Spleen (tissue), 13 donors: ENCODE measurements at places on chromosomes 7 and 10. TPM values are rescaled to one million over a fixed set of nuclear protein-coding genes. Genes with fewer than 3 reads are reported as not detected.

DNA sequence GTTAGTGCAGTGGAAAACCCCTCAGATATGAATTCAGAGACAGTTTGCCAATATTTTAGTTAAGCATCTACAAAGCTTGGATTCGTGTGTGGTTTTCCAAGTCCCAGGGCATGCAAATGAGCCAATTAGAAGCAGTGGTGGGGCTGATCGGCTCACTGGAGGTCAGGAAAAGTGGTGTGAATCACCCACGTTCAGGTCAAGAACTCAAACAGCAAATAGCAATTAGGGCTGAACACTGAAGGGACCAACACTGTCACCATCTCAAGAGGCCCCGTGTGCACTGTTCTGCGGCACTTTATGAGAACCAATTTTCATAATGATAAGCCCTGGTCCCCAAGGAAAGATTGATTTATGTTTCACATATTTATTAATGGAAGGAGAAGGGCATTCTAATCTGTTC is 68.9 kb downstream of the ADARB2 start:
- H3K36me3 ChIP-seq = no peaks in the 10 kb centered on the region
- no peak overlapping the region for H3K4me3 ChIP-seq
- H3K27ac ChIP-seq = no peak overlapping the region
- no peaks in the 10 kb centered on the region for H3K4me1 ChIP-seq
- no peak for DNase-seq

GRCh38 chr7:101941481-101942383 is 124.3 kb downstream of the CUX1 start:
- H3K4me1 ChIP-seq = peaks cover 18% of the 10 kb centered on the region
- no peak for DNase-seq
- no peak overlapping the region for H3K4me3 ChIP-seq
- no peaks in the 10 kb centered on the region for H3K27me3 ChIP-seq
- H3K27ac ChIP-seq = no peak overlapping the region

- DNase-seq = no peak
- no peaks in the 10 kb centered on the region for H3K4me1 ChIP-seq
- no peaks in the 10 kb centered on the region for H3K36me3 ChIP-seq
- no peak overlapping the region for H3K4me3 ChIP-seq
Measured at GRCh38 chr7:137135654-137136350, 207.7 kb downstream of the PTN start.

DNA sequence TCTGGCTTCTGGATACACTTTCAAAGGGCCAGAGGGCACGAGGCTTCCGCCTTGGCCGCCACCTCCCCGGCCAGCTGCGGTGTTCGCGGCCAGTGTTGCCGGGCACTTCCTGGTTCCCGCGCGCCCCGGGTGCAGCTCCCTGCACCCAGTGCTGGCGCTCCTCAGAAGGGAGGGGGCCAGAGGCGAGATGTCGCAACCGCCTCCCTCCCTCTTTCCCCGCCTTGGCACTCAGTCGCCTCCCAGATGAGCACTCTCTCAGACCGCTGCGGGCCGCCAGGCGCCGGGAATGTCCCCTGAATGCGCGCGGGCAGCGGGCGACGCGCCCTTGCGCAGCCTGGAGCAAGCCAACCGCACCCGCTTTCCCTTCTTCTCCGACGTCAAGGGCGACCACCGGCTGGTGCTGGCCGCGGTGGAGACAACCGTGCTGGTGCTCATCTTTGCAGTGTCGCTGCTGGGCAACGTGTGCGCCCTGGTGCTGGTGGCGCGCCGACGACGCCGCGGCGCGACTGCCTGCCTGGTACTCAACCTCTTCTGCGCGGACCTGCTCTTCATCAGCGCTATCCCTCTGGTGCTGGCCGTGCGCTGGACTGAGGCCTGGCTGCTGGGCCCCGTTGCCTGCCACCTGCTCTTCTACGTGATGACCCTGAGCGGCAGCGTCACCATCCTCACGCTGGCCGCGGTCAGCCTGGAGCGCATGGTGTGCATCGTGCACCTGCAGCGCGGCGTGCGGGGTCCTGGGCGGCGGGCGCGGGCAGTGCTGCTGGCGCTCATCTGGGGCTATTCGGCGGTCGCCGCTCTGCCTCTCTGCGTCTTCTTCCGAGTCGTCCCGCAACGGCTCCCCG is at the start of gene FFAR4:
Gene FFAR4 (plus strand): TSS at position 231 of the 842 bp plus-strand sequence. CDS start 56 bp downstream, at position 287.
- no peak for DNase-seq
- H3K4me1 ChIP-seq = peaks cover 3% of the 10 kb centered on the region
- H3K4me3 ChIP-seq = peak within 1 kb of the TSS; percentile 53
- H3K27ac ChIP-seq = no peak within 1 kb of the TSS
- peaks cover 74% of the 10 kb centered on the region for H3K27me3 ChIP-seq
- H3K36me3 ChIP-seq = no peaks in the 10 kb centered on the region

DNA sequence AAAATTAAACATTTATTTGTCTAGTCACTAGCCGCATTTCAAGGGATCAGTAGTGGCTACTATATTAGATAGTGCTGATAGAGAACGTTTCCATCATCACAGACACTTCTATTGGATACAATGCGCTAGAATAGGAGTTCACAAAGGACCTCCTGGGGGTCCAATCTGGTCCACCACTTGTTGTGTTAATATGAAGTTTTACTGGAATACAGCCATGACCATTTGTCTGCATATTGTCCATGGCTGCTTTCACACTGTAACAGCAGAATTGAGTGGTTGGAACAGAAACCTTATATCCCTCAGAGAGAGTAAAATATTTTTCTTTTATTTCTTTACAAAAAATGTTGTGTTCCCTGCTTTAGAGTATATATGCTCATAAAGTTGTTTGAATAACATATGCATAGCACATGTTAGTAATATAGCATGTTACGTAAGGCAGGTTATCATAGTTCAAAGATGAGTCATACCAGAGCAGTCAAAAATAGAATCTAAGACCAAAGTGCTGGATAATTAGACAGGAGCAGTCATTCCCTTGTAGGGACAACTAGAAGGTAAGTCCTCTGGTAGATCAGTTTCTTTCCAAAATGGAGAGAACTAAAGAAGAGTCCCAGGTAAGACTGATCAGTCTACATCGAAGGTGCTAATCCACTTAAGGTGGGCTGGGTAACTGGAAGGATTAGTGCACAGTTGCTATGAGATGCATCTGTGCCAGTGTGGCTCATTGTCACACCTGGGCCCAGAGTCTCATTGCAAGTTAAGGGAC is 14.9 kb downstream of the BZW2 start:
- peaks cover 7% of the 10 kb centered on the region for H3K4me1 ChIP-seq
- no peaks in the 10 kb centered on the region for H3K27me3 ChIP-seq
- H3K27ac ChIP-seq = no peak overlapping the region

DNA sequence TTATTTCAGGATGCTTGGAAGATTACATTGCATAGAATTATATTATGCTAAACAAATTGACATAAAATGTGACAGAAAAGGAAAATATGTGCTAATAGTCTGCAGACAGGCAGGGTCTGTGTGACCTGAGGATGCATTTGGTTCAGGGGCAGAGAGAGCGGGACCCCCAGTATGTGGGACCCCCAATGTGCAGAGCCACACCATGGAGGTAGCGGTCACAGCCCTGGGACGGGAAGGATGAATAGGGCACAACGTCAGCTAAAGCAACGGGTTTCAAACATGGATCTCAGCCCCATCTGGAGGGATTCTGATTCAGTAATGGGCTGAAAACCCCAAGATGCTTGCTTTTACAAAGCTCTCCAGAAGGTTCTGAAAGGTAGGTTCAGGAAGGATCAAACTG is 251.8 kb upstream of the ADARB2 start:
- H3K27me3 ChIP-seq = no peaks in the 10 kb centered on the region

DNA sequence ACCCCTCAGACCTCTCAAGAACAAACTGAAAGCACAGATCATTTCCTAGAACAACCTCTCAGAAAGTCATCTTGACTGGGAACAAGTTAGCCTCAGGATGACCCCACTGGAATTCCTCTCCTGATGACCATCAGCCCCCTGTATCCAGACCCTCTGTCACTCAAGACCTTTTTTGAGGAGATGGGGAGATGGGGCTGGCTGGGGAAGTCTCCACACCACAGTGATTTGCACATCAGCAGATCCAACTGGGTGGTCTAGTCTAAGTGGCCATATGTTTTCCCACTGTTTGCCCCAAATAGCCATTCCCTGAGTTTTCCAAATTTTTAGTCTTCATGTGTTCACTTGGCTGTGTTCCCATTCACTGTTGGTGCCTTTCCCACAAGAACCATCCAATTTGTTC is 452.4 kb upstream of the NPVF start:
- DNase-seq = no peak
- no peaks in the 10 kb centered on the region for H3K27me3 ChIP-seq
- no peak overlapping the region for H3K27ac ChIP-seq
- no peaks in the 10 kb centered on the region for H3K36me3 ChIP-seq
- no peak overlapping the region for H3K4me3 ChIP-seq
- no peaks in the 10 kb centered on the region for H3K4me1 ChIP-seq

DNA sequence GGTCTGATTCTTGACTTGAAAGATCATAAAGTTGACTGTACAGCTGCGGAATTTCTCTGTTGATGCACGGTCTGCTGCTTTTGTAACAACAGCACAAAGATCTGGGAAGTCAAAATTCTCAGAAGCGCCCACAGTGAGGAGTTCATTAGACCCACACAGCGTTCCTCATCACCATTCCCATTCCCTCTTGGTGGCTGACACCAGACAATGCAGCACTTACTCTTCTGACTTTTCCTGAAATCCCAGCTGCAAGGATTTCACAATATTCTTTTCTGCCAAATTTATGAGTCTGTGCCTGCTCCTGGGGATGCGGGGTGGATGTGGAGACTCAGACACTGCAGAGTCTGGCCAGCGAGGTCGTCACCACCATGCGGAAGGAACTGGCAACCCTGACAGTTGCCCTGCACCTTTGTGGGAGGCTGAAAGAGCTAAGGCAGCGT is 233.9 kb downstream of the FANK1 start:
- peaks cover 13% of the 10 kb centered on the region for H3K4me1 ChIP-seq
- no peak overlapping the region for H3K4me3 ChIP-seq
- DNase-seq = no peak

DNA sequence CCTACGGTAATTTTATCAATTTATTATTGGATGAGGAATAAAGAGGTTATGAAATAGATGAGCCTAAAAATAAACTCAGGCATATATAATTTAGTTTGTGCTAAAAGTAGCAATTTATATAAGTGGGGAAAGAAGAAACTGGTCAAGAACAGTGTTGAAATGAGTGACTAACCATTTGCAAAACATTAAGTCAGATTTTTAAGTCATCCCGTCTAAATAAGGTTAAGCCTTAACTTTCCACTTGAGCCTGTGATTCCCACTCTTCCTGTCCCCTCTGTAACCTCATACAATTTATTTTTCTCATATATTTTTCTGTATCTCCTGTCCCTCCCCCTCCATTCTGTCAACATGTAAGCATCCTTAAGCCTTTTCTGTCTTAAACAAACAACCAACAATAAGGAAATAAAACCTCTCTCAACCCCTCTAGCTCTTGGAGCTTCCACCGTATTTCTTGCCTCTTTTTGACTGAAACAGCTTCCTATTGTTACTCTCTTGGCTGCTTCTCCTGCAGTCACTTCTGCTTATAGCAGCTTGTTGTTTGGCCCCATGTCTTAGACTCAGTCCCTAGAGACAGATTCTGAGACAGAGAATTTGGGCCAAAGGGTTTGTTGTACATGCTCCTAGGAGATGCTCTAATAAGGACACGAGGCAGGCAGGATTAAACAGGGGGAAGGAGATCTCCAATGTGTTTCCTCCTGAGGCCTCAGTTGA is 109.7 kb downstream of the GNAI1 start:
- no peaks in the 10 kb centered on the region for H3K27me3 ChIP-seq
- H3K4me3 ChIP-seq = no peak overlapping the region
- H3K4me1 ChIP-seq = no peaks in the 10 kb centered on the region
- no peak overlapping the region for H3K27ac ChIP-seq
- no peak for DNase-seq
- no peaks in the 10 kb centered on the region for H3K36me3 ChIP-seq

DNA sequence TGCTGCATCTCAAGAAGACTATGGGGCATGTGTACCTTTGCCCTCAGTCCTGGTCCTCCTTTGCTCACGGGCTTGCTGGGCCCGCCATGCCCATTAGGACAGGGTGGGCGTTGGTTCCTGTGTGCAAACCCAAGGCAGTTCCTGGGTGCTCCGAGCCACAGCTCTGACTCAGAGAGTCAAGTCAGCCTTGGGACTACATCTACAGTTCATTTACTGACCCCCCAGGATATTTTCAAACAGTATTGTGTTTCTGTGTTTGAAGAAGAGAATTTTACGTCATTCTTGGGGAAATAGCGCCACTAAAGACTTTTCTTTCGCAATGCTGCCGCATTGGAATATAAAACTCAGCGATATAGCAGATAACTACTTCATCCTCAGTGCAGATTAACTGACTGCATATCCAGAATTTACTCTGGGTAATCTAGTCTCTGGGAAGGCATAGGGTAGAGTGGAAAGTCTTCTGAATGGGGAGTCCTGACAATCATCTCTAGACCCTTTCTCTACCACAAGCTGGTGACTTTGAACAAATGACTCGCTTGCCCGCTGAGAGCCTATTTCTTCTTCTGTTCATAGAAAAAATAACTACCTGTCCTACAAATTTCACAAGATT is 638.9 kb upstream of the FZD8 start:
- no peak overlapping the region for H3K4me3 ChIP-seq
- H3K27ac ChIP-seq = no peak overlapping the region
- DNase-seq = no peak
- no peaks in the 10 kb centered on the region for H3K27me3 ChIP-seq

GRCh38 chr10:120039826-120040225 is 147.3 kb downstream of the SEC23IP start:
- H3K4me3 ChIP-seq = no peak overlapping the region
- no peaks in the 10 kb centered on the region for H3K36me3 ChIP-seq
- no peaks in the 10 kb centered on the region for H3K27me3 ChIP-seq
- no peaks in the 10 kb centered on the region for H3K4me1 ChIP-seq
- H3K27ac ChIP-seq = no peak overlapping the region

GRCh38 chr7:25789701-25790640 is 362.0 kb upstream of the NFE2L3 start:
- no peaks in the 10 kb centered on the region for H3K4me1 ChIP-seq
- no peak overlapping the region for H3K27ac ChIP-seq
- no peaks in the 10 kb centered on the region for H3K27me3 ChIP-seq
- no peak for DNase-seq
- H3K36me3 ChIP-seq = no peaks in the 10 kb centered on the region
- H3K4me3 ChIP-seq = no peak overlapping the region

The SLC39A12 gene
- 0.30 TPM for total RNA-seq

The ATRNL1 gene
- total RNA-seq = 0.80 TPM

GRCh38 chr10:123398180-123398591 is 244.0 kb downstream of the BUB3 start:
- no peak overlapping the region for H3K4me3 ChIP-seq
- H3K27ac ChIP-seq = peak overlapping the region; percentile 28
- H3K27me3 ChIP-seq = no peaks in the 10 kb centered on the region
- no peaks in the 10 kb centered on the region for H3K4me1 ChIP-seq

- no peak overlapping the region for H3K4me3 ChIP-seq
- H3K4me1 ChIP-seq = no peaks in the 10 kb centered on the region
- H3K27ac ChIP-seq = no peak overlapping the region
- no peaks in the 10 kb centered on the region for H3K36me3 ChIP-seq
Measured at GRCh38 chr7:93407239-93407638, 167.3 kb downstream of the CALCR start.
